Stimulated activated CD4-positive, alpha-beta T cell treated with anti-CD3 and anti-CD28 coated beads, Interleukin-1b, Interleukin-23, amount 100 ng/mL, for 1 hour (primary cell): ENCODE measurements at places on chromosomes 1 and 21.

GRCh38 chr1:102262994-102263393, 266.3 kb upstream of the OLFM3 start:
- no peak for DNase-seq

DNA sequence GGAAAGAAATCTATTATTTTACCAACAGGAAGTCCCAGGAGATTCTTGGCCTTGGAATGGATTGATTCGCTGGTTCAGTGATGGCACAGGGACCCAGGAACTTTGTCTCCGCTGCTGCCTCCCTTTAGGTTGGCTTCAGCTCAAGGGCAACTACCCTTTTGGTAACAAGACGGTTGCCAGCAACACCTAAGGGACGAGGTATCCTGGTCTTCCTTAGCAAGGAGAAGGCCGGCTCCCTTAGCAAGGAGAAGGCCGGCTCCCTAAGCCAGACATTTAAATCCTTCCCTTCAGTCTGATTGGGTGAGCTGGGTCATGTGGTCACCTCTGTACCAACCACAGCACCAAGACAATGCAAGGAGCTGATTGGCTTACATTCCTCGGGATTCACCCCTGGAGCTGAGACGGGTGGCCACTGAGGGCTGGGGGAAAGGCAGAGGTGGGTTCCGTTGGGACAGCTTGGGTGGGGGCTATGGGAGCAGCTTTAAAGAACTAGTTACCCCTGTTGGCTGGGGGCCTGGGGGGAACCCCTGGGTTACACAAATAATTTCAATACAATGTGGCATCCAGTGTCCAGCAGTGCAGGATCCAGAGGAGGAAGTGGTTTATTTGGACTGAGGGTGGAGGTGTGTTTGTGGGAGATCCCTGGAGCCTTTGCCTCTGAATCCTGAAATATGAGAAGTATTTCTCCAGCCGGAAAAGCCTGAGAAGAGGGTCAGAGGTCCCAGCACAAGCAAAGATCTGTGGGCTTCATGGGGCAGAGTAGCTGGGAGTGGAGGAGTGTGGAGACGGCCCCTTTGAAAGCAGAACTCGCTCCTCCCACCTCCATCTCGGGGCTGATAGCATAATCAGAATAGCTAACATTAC, 20.7 kb upstream of the CLIC4 start:
- DNase-seq: no peak

GRCh38 chr1:203453016-203453415, 22.6 kb upstream of the PRELP start:
- DNase-seq: no peak

DNA sequence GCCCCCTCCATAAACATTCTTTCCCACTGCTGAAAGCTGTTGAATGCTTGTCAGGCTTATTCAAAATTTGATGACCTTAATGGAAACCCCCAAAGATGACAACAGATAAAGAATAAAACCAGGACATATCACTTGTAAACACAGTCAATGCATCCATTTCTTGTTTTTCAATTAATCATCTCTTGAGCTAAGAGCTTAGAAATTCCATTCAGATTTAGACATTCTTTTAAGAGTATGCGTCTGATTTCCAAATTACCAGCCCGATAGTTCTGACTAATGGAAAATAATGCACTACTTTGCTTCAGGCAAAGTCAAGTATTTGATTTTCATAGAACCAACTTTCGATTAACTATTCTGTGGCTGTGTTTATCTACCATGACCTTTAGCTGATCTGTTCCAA, 100.6 kb upstream of the RUNX1 start:
- no peak for DNase-seq

GRCh38 chr21:42319851-42320572, 4.8 kb upstream of the TFF3 start:
- no peak for DNase-seq

GRCh38 chr1:206949208-206949607, 2.9 kb upstream of the PIGR start:
- no peak for DNase-seq

- no peak for DNase-seq
Observed at GRCh38 chr1:234996245-234996757, 132.3 kb downstream of the TOMM20 start.

- no peak for DNase-seq
Observed at GRCh38 chr1:216825557-216825956, 102.3 kb upstream of the ESRRG start.
